ENCODE measurements at places on chromosomes 16 and 17.

DNA sequence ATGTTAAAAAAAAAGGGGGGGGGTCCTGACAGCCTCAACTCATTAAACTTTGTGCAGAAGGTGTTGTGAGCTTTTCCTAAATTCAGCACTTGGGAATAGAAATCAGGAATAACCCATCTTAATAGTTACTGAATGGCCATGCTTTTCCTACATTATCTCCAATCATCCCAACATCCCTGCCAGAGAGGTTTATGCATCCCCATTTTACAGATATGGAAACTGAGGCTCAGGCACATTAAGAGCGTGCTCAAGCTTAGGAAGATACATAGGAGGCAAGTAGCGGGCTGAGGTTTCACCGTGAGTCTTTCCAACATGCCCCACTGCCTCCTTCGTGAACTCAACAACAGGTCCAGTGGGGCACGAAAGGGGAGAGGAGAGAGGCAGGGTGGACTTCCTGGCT, 78.4 kb downstream of the C17orf67 start:
- no peak for DNase-seq

DNA sequence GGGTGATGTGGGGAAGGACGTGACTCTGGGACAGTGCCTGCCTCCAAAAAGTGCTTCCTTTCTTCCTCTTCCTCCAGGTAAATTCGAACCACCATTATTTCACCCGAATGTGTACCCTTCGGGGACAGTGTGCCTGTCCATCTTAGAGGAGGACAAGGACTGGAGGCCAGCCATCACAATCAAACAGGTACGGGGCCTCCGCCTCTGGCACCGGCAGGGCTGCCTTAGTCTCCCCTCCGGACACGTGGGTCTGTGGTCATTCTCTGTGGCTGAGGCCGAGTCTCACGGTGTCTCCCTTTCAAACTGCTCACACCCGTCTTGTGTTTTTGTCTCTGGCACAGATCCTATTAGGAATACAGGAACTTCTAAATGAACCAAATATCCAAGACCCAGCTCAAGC, 10.7 kb downstream of the UBE2I start:
- DNase-seq = no peak

DNA sequence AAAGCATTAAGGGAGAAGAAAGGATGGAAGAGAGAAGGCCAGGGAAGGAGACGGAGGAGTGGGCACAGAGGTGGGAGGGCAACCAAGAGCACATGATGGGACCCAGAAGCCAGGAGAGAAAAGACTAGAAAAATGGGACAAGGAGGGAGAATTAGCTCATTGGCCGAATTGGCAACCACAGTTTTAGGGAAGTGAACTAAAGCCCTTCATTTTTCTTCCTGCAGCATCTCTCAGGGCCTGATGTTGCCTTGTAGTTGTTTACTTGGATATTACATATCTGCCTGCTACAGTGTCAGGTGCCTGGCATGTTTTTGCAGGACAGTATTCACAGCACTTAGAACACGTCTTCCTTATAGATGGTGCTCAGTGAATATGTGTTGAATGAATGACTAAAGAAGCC, 19.0 kb downstream of the EMP2 start:
- no peak for DNase-seq

GRCh38 chr17:55414983-55415382, 6.7 kb downstream of the MMD start:
- no peak for DNase-seq

GRCh38 chr16:3536851-3537250, 36.0 kb downstream of the CLUAP1 start:
- no peak for DNase-seq

GRCh38 chr17:57391857-57392471, 135.6 kb downstream of the MSI2 start:
- no peak for DNase-seq

DNA sequence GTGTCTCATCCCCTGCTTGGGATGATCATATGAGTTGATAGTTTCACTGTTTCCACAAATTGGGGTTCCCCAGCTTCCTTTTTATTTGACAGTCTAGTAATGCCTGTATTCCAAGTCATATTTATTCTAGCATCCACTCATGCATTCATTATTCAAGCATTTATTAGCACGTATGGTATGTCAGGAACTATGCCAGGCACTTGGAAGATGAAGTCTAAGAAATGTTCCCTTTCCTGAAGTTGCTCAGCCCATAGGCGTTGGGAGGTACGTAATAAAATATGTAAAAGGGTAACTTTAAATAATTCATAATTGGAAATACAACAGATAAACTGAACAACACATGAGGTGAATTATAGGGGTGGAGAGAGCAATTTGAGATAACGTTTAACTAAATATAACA, 338.0 kb upstream of the MAF start:
- no peak for DNase-seq

DNA sequence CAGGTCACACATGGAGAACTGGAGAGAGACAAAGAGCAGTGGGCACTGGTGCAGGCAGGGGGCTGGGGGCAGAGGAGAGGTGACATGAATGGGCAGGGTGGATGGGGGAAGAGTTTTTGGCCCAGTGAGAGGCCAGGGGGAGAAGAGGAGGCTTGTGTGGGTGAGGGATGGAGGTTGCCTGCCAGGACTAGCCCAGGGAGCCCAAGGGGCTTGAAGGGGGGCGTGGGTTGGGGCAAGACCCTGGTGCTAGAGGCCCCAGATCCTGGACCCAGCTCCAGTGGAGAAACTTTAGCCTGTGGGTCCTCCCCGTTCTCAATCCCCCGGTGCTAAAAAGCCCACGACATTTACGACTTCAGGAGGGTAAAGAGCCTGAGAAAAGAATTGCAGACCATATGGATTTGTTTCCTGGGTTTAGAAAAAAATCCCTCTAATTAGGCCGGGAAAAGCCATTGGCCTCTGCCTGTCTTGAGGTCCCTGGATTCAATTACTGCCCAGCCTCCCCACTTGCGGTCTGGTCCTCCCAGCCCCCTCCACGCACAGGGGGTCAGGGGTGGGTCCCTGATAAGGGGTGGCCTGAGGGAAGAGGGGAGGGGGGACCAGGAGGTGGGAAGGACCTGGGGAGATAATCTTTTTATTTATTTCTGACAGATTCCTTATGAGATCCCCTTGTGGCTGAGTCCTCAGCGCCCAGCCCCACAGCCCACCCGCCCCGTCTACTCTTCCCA, 33.0 kb downstream of the NGFR start:
- no peak for DNase-seq

DNA sequence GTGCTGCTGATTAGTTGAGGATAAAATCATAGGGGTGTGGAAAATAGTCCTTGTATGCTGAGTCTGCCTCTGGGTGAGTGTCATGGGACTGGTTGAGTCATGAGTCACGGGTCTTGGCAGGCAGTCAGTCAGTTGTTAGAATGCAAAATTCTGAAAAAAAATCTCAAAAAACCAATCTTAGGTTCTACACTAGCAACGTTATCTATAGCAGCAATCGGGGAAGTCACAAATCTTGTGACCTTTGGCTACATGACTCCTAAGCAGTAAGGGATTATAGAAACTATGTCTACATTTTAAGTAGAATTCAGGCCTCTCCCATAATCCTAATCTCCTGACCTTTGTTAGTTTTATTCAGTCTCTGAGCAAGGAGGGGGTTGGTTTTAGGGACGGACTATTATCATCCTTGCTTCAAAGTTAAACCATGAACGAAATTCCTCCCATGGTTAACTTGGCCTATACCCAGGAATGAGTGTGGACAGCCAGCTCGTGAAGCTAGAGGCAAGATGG, 18.0 kb upstream of the PMFBP1 start:
- no peak for DNase-seq

DNA sequence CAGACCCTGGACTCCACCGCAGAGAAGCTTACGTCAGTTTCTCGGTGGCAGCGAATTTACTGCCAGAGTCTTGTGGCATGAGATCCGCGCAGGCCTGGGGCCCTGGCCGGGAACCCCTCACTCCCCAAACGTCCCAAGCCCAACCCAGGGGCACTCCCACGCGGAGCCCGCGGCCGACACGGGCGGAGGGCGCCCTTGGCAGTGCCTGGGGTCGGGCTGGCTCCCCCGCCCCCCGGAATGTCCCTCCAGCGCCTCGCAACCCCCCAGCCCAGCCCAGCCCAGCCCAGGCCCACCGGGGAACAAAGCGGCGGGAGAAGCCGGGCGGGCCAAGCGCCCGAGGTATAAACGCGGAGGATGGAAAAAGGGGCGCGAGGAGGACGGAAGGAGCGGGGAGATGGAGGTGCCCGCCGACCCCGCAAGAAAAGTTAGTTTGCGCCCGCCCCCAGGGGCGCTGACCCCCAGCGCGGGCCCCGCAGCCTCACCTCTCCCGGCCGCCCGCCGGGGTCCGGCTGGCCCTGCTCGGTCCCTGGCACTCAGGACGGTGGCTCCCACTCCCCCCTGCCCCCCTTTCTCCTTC, 330 bp downstream of the CASKIN2 start:
- no peak for DNase-seq

DNA sequence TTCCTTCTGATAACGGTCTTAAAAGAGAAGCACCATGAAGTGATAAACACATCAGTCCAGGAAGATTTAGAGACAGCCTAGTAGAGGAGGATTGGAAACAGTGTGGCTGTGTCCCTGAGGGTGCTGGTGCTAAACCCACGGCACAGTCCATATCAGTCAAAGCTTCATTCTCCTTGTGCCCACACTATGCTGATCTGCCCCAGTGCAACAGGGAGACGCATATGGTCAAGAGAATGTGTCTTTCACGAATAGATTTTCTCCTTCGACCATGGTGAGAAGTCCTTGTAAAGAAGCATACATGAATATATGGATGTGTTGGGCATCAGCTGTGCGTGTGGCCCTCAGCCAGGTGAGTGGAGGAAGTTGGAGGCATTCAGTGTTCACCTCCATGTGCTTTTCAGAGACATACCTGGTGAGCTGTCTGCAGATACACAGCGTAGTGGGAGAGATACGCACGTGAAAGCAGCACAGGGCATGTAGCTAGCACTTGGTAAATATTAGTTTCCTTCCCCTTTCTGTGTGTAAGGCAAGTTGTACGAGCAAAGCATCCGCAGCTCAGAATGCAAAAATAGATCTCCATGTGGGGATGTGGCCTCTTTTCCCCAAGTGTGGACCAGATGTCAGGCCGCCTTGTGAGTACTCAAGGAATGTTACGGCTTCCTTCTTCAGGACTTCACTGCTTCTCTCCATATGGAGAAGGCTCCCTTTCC, 29.4 kb downstream of the HLF start:
- DNase-seq = no peak

DNA sequence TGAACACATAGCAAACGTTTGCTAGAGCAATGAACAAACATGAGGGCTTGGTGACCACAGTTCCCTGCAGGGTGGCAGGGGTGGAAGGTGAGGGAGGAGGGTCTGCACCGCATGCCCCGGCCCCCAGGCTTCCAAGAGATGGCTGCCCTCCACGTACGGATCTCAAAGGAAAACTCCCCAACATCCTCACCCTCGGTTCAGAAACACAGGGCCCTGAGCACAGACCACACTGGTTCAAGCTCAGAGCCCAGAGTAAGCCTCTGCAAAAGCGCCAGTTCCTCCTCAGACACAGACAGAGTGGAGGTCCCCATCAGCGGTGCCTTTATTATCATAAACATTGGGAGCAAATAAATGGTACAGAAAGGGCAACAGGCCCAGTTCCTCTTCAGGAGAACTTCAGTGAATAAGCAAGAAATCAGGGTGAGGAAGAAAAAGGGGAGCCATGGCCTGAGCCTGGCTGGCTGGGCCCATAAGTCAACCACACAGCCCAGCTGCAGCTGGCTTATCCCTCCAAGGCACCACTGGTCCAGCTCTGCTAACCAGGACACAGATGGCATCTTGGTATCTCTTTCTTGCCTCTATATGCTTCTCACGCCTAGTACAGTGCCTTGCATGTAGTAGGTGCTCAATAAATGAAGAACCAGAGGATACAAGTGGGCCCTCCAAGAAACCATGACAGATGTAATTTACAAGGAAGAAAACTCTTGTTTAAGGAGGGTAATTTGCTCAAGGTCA, 11.0 kb downstream of the MPO start:
- DNase-seq = no peak

GRCh38 chr16:49883076-49884014, 27.4 kb upstream of the ZNF423 start:
- DNase-seq = no peak

DNA sequence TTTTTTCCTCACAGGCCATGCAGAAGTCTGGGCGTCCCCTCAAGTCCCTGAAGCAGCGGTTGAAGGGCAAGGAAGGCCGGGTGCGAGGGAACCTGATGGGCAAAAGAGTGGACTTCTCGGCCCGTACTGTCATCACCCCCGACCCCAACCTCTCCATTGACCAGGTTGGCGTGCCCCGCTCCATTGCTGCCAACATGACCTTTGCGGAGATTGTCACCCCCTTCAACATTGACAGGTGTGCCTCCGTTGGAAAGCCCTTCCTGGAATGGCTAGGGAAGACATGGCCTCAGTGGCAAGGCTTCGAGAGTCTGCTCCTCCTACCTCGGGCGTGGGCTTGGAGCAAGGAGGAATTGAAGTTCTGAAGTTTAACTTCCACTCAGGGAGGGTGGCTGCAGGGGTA, 13.5 kb downstream of the POLR2A start:
- DNase-seq = no peak

- no peak for DNase-seq
Observed at GRCh38 chr17:41149652-41149985, at the start of gene KRTAP4-5. TSS of gene KRTAP4-5 (minus strand) at chr17:41149825. CDS start at chr17:41149767, 58 bp downstream.

DNA sequence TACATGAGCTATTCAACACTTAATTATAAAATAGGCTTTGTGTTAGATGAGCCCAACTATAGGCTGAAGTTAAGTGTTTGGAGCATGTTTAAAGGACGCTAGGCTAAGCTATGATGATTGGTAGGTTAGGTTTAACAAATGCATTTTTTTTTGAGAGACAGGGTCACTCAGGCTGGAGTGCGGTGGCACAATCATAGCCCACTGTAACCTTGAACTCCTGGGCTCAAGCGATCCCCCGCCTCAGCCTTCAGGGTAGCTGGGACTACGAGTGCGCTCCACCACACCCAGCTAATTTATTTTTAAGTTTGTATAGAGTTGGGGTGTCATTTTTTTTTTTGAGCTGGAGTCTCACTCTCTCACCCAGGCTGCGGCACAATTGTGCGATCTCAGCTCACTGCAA, 19.3 kb upstream of the GPRC5C start:
- DNase-seq = no peak

- no peak for DNase-seq
Observed at GRCh38 chr17:744937-745336, 7.1 kb downstream of the GEMIN4 start.

DNA sequence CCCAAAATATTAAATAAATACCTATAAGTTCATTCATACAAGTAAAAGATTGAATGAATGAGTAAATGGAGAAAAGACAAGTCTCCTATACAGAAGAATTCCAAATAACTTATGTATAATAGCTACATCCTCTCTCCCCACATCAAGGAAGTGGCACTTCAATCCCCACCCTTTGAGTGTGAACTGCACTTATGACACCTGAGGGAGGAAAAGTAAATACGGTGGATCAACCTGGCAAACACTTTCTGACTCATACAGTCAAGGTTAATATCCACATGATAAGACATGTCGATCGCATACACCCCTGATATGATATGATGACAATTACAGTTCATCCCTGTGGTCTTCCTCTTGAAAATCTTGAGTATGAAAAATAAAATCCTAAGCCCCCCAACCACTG, 18.0 kb downstream of the SLFN12L start:
- DNase-seq = no peak

- DNase-seq = no peak
Observed at GRCh38 chr17:73393381-73393780, 81.6 kb upstream of the CDC42EP4 start.
